ENCODE measurements at places on chromosomes 13 and 19.

DNA sequence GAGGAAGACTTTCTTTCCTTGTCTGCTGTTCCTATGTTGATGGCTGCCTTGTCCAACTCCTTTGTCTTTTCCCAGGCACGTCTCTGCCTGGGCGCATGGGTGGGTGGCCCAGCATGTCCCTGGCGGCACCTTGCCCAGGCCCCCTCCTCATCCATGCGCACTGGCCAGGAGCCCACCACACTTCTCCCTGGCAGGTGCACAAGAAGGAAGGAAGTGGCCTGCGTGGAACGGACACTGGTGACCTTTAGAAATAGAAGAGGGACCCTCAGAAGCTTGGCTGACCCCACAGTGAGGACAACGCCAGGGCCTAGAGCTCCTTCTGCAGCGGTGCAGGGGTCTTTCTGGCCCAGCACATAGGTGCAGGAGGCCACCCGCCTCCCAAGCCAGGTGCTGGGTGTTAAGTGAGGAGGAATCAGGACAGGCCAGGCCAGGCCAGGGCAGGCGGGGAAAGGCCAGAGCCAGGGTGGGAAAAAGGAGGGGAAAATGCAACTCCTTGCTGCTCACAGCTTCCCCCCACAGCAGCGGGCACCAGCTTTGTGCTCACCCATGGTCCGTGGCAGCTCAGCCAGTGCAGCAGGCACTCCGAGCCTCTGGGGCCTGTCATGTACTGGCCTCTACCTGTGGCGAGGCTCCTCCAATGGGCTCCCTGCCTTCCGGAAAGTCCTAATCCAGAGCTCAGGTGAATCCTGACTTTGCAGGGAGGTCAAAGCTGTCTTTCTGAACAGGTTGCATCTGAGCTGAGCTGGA is 104.0 kb downstream of the SOX1 start:
- no peak for DNase-seq

DNA sequence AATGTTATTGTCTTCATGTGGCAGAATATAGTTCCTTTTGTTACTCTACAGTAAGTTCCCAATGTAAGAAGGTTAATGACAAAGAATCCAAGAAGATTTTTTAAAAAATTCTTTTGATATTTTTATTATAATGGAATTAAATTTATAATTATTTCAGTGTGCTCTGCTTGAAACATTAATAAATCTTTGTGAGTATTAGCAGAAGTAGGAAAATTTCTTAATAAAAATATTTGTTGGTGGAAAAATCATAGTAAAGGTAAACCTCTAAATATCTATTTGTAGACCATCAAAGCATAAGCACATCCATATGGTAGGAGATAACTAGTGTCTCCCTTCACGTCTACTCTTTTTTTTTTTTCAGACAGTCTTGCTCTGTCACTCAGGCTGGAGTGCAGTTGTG is 4.3 kb downstream of the CSNK1A1L start:
- no peak for DNase-seq

DNA sequence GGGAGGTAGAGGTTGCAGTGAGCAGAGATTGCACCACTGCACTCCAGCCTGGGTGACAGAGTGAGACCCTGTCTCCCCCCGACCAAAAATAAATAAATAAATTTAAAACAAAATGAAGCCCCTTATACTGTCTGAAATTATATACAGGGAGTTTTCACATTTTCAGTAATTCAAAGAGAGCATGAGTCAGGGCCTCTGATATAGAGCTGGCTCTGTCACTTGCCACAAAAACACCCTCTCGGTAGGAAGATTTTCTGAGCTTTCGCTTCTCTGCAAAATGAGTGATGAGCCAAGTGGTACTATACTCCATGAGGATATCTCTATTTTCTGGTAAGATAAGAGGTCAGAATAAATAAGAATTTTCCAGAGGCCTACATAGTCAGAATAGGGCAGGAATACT is 462.9 kb downstream of the COG6 start:
- DNase-seq, result no peak

DNA sequence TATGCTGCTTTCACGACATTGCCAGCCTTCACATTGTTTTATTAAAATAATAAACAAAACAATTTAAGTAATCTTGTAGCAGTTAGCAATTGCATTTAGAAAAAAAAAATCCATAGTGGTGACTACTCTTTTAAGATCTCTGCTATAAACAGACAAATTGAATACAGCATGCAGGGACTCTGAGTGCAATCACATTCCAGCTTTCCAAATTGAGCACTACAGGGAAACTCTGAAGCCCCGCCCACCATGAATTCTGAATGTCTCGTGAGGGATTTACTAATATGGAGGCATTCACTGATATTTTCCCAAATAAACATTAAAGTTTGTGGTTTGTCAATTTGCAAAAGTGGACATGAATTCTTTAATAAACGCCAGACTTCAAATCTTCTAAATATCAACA is 698.8 kb downstream of the LIG4 start:
- no peak for DNase-seq
